ENCODE measurements at places on chromosomes 3 and 15.

DNA sequence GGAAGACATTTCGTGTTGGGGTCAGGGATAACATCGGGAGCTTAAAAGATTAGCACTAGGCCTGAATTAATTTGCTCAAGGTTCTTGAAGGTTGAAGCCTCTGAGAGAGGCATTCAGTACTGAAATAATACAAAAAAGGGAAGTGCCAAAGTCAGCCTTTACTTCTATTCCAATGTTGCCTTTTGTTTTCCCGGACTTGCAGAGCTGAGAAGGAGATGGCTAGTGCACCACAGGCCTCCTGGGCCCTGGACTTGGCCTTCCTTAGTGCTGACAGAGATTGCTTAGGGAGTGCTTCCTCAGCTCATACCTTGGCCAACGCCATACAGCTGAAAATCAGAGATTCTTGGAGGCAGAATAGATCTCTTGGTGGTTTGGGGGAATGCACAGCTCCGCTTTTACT is 333.6 kb upstream of the TBL1XR1 start:
- no peak for DNase-seq

- DNase-seq = no peak
These were observed 113.8 kb downstream of the ADCY5 start for GRCh38 chr3:123335007-123335670.

- DNase-seq = no peak
These were observed 103.3 kb upstream of the COL8A1 start for GRCh38 chr3:99534951-99535704.

DNA sequence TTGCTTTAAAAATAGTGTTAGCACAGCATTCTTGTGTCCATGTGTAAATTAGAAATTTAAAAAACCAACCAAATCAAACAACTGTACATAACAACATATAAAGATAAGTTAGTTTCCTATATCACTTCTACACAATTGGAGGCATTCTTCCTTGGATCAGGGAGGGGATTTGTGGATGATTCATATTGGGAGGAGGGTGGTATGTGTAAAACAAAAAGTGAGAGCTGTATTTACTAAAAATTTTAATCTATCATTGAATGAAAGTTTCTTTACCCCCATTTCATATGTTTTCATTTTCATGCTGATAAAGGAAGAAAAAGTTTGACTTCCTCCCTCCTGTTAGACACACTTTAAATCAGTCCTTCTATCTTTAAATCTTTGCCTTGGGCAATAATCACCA is 325.0 kb downstream of the SATB1 start:
- no peak for DNase-seq

- no peak for DNase-seq
These were observed 108.5 kb upstream of the PFN2 start for GRCh38 chr3:150079029-150079739.

DNA sequence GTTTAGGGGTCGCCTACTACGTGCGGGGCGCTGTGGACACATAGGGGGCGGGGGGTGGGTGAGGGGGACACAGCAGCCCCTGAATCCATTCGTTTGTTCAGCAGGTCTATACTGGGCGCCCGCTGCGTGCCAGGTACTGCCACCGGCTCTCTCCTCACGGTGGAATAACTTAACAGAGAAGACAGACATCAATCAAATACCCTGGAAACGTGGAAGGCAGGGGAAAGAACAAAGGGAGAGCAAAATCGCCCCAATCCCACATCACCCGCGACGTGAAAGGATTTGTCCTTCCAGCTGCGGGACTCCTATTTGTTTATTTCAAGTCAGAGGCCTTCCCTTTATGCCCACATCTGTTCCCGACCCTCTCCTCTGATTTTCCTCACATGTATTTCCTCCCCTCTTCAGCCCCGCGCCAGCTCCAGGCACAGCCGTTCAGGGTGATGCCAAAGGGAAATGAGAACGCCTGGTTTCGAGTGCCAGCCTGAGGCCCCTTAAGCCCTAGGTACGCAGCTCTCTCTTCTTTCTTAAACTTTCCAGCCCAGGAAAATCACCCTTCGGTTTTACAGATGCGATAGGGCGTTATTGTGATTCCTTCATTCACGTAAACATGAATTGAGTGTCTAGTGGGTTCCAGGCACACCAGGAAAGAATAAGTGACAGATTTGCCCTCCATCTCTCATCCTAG is 726 bp upstream of the PROK2 start:
- no peak for DNase-seq

- DNase-seq = no peak
These were observed 72.9 kb downstream of the TMCC1 start for GRCh38 chr3:129820587-129820986.

DNA sequence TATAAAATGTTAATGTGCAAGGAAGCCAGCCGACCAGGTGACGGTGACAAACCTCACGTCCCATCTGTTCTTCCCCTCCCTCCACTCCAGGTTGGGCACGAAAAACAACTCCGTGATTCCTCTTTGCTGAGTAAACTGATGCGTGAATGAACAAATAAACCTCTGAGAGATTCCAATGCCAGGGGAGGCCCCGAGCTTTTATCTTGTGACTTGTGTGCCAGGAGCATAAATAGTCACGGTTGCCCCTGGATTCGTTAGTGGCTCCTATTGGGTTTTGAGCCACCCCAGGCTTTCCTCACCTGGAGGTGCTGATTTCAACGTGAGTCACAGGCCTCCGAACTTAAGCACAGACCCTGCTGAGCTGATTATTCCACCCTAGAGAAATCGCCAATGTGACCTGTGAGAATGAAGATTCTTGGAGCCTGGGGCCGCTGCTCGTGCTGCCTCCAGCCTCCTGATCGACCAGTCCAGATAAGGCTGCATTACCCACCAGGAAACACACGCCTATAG is 119.2 kb downstream of the SHQ1 start:
- no peak for DNase-seq

DNA sequence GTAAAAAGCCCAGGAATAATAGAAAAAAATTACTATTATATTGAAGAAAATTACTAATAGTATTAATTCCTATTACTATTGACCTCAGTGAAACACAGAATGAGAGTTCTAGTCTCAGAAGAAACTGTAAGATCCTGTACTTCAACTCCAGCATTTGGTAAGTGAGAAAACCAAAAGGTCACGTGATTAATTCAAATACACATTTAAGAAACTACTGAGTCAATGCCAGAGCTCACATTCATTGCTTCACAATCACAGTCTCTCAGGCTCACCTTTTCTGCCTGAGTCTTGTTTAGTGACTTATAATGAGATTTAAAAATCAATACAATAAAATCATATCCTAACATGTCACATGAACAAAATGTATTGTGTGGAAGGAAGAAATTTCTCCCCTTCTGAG is 556.1 kb downstream of the FGF12 start:
- no peak for DNase-seq

- DNase-seq = no peak
These were observed 14.5 kb downstream of the SPTBN5 start for GRCh38 chr15:41879321-41879845.

GRCh38 chr15:43509660-43510199 is 7.7 kb upstream of the MAP1A start:
- no peak for DNase-seq

GRCh38 chr3:96483781-96484180 is 330.6 kb upstream of the EPHA6 start:
- no peak for DNase-seq

DNA sequence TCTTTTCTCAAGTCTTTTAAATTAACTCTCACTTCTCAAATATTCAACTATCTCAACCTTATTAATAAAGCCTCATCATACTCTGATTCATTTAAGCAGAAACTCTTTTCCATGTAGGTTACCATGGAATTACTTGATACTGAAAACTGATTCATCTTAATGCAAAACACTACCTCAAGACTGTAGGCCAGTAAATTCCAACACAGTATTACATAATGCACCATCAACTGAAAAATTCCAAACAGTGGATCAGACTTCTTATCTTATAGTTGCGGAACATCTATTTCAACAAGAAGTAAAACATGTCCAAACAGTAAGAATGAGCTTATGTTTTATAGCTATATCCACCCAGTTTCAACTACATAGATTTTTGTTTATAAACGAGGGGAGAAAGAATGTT is 124.5 kb downstream of the PEAK1 start:
- DNase-seq = no peak

- DNase-seq = no peak
These were observed 22.0 kb downstream of the SST start for GRCh38 chr3:187648177-187648576.

DNA sequence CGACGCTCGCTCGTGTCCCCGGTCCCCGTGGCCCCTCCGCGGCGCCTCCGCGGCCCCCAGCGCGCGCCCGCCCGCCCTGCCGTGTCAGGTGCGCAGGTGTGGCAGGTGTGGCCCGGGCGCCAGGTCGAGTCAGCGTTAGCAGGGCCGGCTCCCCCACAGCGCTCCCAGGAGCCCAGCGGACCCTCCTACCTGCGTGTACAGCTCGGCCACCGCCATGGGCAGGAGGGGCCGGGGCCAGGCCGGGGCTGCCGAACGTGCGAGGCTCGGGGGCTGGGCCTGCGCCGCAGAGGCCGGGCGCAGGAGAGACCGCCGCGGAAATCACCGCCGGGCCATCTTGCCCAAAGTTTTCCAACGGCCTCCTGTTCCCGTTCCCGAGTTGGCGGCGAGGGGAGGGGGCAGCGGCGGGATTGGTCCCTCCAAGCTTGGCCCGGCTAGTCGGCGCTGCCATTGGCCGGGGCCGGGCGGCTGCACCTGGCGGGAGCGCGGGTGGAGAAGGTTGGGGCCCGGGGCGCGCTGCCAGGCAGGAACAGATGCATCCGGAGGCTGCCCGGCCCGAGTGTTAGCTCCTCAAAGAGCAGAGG is at the start of gene MYO5C:
TSS of gene MYO5C (minus strand) at position 384 of the 581 bp plus-strand sequence. CDS start at position 216, 168 bp downstream.
- DNase-seq = peak; percentile 69

GRCh38 chr3:34015204-34016142 is 217.0 kb downstream of the PDCD6IP start:
- DNase-seq = no peak

- DNase-seq = no peak
These were observed 49.1 kb downstream of the TRANK1 start for GRCh38 chr3:36895496-36896409.

- DNase-seq = peak; percentile 64
These were observed 359.7 kb upstream of the ROPN1 start for GRCh38 chr3:124351430-124352148.

DNA sequence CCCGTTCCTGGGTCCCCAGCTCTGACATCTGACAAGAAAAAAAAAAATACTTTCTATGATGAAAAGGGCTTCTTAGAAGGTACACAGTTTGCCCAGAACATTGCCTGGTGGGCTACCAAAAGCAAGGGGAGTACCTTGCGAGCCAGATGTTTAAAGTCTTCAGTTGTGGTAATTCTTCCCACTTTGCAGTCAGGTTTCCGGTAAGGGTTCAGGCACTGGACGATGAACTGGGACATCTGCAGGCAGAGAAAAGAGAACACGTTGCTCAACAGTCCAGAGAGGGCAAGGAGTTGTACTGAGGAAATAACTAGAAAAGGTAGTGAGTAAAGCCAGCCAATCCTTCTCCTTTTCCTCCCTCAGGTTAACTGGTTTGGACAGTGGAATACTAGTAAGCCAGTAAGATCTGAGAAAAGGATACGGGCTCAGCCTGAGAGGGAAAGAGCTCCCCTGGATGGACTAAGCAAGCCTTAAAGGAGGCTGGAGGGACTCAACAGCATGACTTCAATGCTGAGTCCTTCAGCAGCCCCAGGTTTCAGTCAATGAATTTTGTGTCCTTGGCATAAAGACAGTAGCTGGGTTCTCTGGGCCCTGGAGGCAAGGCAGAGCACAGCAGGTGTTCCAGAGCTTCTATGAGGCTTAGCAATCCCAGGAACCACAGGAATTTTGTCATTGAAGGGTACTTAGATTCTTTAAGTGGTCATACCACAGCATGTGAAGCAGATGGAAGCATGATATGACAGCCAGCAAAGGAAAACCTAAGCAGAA is 38.2 kb downstream of the NBEAL2 start:
- DNase-seq = no peak

DNA sequence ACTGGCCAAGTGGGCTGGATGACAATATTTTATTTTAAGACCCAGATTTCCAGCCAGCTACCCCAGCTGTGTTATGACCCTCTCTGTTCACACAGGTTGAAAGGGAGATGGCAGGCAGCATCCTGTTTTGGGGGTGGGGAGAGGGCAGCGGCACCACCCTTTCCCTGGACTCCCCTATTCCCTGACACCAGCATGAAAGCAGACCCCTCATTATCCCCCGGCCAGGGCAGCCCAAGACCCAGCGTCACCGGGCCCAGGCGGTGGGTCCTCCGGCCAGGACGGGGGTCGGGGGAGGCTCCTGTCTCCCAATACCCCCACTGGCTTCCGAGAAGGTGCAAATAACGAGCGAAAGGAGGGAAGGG is 127.6 kb upstream of the MEF2A start:
- DNase-seq = no peak

GRCh38 chr15:60574801-60575631 is 96.1 kb upstream of the ICE2 start:
- no peak for DNase-seq

DNA sequence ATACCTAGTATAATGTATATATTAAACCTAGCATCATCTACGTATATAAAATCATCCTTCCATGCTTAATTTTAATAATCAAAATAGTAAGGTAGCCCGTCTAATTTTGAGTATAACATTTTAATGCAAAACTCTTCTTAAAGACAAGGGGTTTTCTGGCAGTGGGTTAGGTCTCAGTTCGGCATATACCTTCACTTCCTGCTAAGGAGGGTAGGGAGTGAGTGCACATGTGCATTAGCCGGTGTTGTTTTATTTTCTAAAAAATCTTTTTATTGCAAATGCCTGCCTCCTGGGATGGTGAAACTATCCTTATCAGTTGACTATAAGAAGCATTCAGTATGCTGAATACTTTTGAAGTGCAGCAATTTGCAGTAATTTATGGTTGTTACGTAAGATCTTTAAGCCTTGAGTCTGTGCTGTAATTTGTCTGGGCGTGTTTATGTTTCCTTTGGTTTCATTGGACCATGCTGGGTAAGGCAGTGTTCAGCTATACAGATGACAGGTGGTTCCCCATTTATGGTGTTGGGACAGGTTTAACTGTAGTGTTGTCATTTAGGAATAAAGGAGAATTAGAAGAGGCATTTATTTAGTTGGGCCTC is 11.7 kb downstream of the ARHGEF26 start:
- DNase-seq = no peak

GRCh38 chr15:35487417-35487816 is 58.5 kb downstream of the DPH6 start:
- DNase-seq = no peak

DNA sequence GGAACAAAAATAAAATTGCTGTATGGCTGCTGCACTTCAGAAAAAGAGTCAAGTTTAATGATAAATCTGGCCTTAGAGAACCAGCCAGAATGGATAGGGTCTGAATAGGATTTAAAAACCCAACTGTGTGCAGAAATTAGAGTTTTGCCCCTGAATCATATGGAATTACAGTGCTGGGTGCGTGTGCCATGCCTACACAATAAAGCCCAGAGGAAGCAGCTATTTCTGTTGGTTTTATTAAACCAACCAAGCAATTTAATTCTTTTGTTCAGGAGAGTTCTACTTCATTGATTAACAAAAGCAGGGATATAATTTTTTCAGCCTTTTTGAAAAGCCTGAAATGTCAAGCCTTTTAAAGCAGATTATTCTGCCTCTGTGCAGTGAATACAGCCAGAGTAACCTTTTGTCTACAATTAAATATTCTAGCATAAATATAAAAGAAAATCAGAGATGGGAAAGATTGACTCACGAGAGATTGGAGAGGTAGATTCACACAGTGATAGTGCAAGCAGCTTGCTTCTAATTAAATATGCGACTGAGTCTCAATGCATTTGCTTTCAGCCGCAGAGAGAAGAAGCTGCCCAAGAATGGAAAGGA is 66.7 kb upstream of the DNAJC19 start:
- DNase-seq = no peak

- no peak for DNase-seq
These were observed 123.4 kb upstream of the PRR20G start for GRCh38 chr3:127411083-127411727.

GRCh38 chr3:36477655-36478054 is 97.4 kb downstream of the STAC start:
- no peak for DNase-seq

All from frontal cortex (tissue), 4 donors.